ENCODE measurements at places on chromosomes 5 and 9.

DNA sequence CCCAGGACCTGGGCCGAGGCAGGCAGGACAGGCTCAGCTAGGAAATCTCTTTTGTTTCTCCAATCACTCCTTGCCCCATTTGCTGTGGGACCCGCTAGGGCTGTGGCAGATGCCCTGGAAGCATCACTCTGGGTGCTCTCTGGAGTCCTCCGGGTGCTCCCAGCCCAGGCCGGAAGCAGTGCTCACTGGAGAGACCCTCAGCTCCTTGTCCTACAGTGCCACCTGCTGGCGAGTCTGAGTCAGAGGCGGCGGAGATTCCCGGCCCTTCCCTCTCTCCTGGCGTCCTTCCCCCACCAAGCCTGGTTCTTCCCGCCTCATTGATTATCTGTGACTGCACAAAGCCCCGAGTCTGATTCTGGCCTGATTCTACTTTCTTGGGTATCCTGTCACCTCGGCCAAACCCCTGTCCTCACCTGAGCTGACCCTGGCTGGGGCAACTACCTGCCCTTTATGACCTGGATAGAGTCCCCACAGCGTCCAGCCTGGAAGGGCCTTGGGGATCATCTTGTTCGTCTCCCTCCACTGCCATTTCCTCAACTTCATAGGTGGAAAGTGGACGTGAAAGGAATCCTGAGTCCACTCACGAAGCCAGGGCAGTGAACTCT, 7.3 kb upstream of the BARHL1 start:
- DNase-seq, result no peak

- no peak for DNase-seq
These were observed 75.4 kb upstream of the CDKN2B start for GRCh38 chr9:22084336-22085035.

DNA sequence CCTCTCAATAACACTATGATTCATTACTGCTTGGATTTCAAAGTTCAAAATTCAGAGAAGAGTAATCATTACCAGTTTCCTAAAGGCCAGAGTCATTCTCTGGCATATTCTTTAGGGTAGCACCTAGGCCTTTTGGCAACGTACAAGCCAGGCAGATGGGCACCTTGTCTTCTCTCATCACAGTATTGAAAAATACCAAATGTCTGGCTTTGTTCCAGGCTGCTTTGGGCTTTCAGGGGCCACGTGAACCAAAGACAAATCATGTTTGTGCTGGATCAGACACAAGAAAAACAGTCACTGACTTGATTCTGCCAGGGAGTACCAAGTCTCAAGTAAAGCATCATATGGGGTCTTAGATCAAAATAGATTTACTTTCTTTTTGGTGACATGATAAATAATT, 15.5 kb downstream of the MEGF9 start:
- DNase-seq, result no peak

DNA sequence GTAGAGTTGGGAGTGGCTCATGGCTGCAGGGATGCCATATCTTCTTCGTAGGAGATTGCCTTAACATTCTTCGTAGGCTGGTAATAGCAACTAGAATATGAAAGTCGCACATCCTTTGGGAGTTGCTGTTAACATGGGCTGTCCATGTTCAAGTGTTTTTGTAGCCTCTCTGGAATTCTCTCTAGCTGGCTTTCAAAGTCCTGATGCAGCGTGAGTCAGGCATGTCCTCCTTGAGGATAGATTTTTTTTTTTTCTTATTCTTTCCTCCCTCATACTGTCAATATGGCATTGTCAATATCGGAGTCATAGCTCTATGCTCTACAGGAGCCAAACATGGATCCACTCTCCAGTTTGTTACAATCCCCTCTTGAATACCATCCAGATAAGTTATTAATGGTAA, 494.8 kb upstream of the WWC1 start:
- DNase-seq, result no peak

- no peak for DNase-seq
These were observed 202.0 kb upstream of the NR3C1 start for GRCh38 chr5:143605403-143606005.

DNA sequence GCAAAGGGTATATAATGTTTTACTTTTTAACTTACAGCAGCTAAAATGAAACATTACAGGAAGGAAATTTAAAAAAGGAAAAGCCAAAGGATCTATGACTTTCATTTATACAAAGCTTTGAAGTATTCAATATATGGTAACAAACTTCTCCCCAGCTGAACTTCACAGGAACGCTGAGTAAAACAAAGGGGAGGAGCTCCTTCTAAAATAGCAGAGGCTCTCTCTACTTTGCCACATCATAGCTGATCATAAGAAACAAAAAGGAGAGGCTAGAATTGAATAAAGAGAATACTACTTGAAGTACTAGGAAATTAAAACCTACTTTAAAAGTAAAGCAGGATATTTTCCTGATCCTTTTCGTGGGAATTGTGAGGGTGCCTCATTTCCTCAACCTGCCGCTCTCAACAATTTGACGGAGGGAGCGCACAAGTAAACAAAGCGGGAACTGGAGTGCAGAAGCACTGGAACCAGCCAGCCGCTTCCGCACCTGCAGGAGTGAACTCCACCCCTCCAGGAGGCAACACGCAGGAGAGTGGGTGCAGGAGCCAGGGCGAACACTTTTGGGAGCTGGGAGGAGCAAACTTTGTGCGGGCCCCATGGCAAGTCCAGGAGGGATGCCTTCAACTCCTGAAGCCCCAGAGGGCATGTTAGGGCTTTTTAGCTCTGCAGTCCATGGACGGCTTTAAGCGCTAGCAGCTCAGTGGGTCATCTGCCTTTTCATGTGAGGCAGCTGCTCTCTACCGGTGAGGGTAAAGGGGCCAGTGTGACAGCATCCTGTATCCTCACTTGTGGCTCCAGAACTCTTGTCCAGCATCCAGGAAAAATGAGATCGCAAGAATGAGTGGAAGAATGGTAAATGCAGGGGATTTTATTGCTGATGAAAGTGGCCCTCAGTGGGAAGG, 757.4 kb downstream of the PTPRD start:
- no peak for DNase-seq

- no peak for DNase-seq
These were observed 219.0 kb downstream of the SREK1 start for GRCh38 chr5:66363097-66363496.

GRCh38 chr5:89480406-89481007, 597.5 kb upstream of the MEF2C start:
- DNase-seq, result no peak

- DNase-seq, result no peak
These were observed 2.9 kb upstream of the MYOZ3 start for GRCh38 chr5:150658121-150658520.

GRCh38 chr9:87604886-87605588, 107.4 kb downstream of the DAPK1 start:
- no peak for DNase-seq

DNA sequence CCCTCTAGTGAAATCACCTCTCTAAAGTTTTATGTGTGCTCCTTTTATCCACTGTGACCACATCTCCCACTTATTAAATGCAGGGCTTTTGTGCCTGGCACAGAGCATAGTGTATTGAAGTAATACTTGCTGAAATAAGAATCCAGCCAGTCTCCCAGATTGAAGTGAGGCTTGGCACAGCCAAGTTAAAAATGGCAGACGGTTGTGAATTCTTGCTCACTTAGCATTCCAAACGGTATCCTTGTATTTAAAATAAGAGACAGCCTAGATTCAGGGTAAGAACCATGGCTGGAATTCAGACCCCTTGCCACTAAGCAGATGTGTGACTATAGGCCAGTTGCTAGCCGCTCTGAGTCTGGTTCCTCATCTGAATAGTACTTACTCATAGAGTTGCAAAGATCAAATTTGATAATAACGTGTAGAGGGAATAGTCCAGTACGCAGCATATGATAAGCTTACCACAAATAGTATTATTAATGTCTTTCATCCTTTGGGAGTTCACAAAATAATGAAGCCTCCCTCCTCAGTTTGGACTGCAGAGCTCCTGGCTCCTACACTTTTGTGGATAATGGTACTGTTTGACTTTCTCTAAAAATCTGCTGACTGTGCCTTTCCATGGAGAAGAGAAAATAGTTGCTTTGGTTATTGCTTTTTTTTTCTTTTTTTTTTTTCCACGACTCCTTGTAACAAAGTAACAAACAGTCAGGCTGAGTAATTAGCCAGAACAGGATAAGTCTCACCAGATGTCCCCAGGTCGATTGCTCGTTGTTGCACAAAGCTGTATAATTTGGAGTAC, 51.5 kb downstream of the FGF1 start:
- no peak for DNase-seq

DNA sequence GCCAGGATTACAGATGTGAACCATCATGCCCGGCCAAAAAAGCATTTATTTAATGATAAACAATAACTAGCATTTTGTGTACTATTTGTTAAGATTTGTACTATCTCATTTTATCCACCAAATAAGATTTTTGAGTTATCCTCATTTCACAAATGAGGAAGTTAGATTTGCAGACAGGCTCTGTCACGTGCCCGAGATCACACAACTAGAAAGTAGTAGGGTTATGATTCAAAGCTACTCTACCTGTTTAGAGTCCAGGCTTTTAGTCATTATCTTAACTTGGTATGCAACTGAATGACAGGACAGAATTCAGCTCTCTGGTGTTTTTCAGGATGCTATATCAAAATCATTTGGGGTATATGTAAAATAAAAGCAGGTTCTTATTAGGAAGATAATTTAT, 20.5 kb downstream of the RANBP17 start:
- DNase-seq, result no peak

GRCh38 chr9:114035845-114036801, 42.0 kb downstream of the AMBP start:
- DNase-seq, result no peak

GRCh38 chr9:138103111-138103848, 225.7 kb downstream of the CACNA1B start:
- DNase-seq, result no peak

- peak; percentile 82 for DNase-seq
These were observed 362.7 kb downstream of the CSNK1G3 start for GRCh38 chr5:123874600-123875201.
